Foreskin melanocyte (primary cell): ENCODE measurements at places on chromosomes 7 and 10.

- DNase-seq = peak; percentile 67
These were observed 708 bp upstream of the GPR85 start for GRCh38 chr7:113087071-113087998.

- DNase-seq = no peak
These were observed 2.2 kb downstream of the FSCN3 start for GRCh38 chr7:127595737-127596136.

DNA sequence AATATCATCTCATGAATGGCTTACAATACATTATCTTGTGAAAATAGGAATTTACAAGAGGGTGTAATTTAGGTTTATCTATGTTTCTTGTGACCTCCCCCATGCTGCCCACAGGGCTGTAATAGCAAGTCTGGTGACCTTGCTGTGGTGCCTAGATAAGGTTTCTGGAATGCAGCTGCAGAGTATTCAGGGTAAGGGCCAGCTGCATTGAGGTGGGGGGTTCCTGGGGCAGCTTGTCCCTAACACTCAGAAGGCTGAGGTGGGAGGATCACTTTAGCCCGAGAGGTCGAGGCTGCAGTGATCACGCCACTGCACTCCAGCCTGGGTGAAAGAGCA is 5.3 kb upstream of the DHTKD1 start:
- no peak for DNase-seq

- DNase-seq = no peak
These were observed 381.3 kb upstream of the NFE2L3 start for GRCh38 chr7:25770670-25771069.
